ENCODE measurements at places on chromosomes 2 and 18. TPM values are rescaled to one million over a fixed set of nuclear protein-coding genes. Genes with fewer than 3 reads are reported as not detected.

DNA sequence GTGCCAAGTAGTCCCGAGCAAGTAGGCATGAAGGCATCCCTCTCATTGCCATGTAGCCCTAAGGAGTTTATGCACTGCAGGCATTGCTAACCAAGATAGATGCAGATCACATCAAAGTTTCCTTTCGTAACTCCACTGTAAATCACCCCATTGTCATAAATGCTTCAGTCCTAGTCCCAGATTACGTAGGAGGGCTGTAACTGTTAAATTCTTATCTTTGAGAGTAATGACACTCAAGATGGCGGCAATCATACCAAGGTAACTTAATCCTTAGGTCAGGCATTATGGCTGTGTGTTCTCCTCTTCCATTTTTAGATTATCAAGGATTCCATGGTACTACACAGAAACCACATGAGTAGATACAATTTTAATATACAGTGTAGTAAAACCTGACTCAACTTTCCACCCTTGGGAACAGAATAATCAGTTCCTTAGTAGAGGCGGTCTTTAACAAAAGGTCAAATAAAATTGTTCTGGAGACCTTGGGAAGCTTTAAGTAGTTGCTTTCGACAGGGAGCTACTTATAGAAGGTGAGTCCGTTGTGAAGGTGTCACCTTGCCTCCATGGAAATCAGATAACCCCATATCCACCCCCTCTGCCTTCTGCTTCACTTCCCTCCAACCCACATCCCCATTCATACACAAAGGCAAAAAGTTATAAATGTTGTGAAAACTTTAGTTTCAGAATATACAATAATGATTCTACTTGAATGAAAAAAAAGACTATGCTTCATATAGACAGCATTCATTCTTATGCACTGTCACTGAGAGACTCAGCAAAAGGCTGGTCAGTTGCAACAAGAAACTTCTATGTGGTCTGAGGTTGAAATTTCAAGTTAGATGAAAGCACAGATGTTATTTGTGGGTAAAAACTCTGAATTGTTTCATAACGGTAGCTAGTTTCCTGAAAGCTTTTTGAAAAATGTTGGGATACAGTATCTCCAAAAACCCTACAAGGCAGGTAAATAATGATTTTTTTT, 64.8 kb upstream of the GALNT5 start:
- H3K27me3 ChIP-seq = peaks cover 2% of the 10 kb centered on the region
- no peaks in the 10 kb centered on the region for H3K36me3 ChIP-seq
- DNase-seq = no peak
- H3K4me1 ChIP-seq = no peaks in the 10 kb centered on the region
- H3K4me3 ChIP-seq = no peak overlapping the region
- H3K27ac ChIP-seq = no peak overlapping the region

- no peaks in the 10 kb centered on the region for H3K27me3 ChIP-seq
- no peak overlapping the region for H3K4me3 ChIP-seq
- peaks cover 77% of the 10 kb centered on the region for H3K4me1 ChIP-seq
- H3K27ac ChIP-seq = no peak overlapping the region
- no peak for DNase-seq
These were observed 27.7 kb downstream of the ITGA6 start for GRCh38 chr2:172455121-172455515.

- no peak for DNase-seq
- no peaks in the 10 kb centered on the region for H3K4me1 ChIP-seq
These were observed 6.3 kb downstream of the MYO7B start for GRCh38 chr2:127541809-127542208.

- no peak for DNase-seq
- H3K4me1 ChIP-seq = peaks cover 4% of the 10 kb centered on the region
- no peak overlapping the region for H3K27ac ChIP-seq
- no peaks in the 10 kb centered on the region for H3K36me3 ChIP-seq
- H3K4me3 ChIP-seq = no peak overlapping the region
- no peaks in the 10 kb centered on the region for H3K27me3 ChIP-seq
These were observed 47.3 kb upstream of the NDUFV2 start for GRCh38 chr18:9055185-9055584.

DNA sequence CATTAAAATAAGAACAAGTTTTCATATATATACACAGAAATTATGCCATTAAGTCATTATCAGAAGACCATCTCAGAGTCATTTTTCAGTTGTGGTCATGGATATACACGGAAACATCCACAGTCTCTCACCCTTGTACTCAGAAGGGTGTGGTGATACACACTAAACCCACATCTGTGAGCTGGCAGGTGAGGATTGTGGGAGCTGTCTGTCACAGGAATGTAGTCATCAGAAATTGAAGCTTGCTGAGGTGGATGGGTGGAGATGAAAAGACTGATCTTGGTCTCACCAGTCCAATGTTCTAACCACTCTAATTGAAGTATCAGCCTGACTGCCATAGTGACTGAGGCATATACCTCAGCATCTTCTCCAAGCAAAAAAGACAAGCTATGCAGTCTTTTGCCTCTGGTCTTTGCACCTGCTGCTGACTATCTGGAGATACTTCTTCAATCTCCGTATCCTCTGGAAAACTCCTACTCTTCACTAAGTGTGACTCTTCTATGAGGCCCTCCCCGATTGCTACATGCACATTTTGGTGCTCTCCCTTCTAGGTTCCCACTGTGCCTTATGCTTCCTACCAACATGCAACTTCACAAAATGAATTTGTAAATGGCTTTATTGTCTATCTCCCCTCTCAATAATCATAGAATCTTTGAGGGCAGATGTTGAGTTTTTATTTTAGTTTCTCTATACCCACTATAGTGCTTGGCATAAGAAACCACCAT, 232.8 kb downstream of the DYM start:
- no peak overlapping the region for H3K4me3 ChIP-seq
- H3K4me1 ChIP-seq = peaks cover 18% of the 10 kb centered on the region
- H3K27ac ChIP-seq = no peak overlapping the region
- no peaks in the 10 kb centered on the region for H3K27me3 ChIP-seq

- no peaks in the 10 kb centered on the region for H3K36me3 ChIP-seq
- no peak for DNase-seq
- no peaks in the 10 kb centered on the region for H3K4me1 ChIP-seq
- peaks cover 8% of the 10 kb centered on the region for H3K27me3 ChIP-seq
- no peak overlapping the region for H3K4me3 ChIP-seq
- no peak overlapping the region for H3K27ac ChIP-seq
These were observed 189.3 kb downstream of the KCNS3 start for GRCh38 chr2:18067588-18068384.

GRCh38 chr18:3170441-3171161, 49.2 kb downstream of the MYOM1 start:
- H3K27ac ChIP-seq = no peak overlapping the region
- H3K4me3 ChIP-seq = no peak overlapping the region
- H3K4me1 ChIP-seq = no peaks in the 10 kb centered on the region
- H3K27me3 ChIP-seq = no peaks in the 10 kb centered on the region
- no peaks in the 10 kb centered on the region for H3K36me3 ChIP-seq
- no peak for DNase-seq

Gene TMEM169
- 0.81 TPM for total RNA-seq

Gene DES
- not detected for total RNA-seq

Gene PRKAG3
- total RNA-seq = not detected

Gene AGXT
- not detected for total RNA-seq

Gene DSC1
- 0.20 TPM for total RNA-seq

Gene CD207
- total RNA-seq = not detected

Gene FSHR
- total RNA-seq = not detected

Gene DUSP2
- 429 TPM for total RNA-seq

Gene MREG
- 3.1 TPM for total RNA-seq

Gene ATP6V1B1
- not detected for total RNA-seq

All from activated naive CD4-positive, alpha-beta T cell treated with anti-CD3 and anti-CD28 coated beads for 36 hours (primary cell).